NCI-H1092 treated with DMSO at 0.1 percent for 48 hours (cell line): ENCODE measurements at places on chromosomes 2 and 18.
A peak's percentile ranks its signal among the peaks of the same experiment; 100 is the strongest.

DNA sequence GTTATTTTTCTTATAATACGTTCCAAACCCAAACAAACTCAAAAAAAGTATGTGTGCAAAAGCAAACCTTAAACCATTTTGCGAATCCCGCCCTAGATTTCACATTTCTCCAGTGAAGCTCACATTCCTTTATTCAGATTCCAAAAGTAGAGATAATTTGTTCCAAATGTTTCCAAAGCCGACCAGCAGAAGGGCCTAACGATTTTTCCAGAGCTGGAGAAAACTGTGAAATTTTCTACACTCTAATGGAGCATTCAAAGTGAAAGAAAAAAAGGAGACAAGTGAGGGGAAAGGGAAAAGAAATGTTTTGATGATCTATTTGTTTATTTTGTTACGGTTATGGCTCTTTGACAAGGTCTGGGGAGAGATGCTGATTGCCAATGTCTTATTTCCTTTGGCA lies 286.5 kb upstream of the SLC14A2 start:
- DNase-seq = no peak

GRCh38 chr2:207768866-207769596 lies 675 bp downstream of the FZD5 start:
- peak; percentile 15 for DNase-seq

- no peak for DNase-seq
Observed at GRCh38 chr2:1846046-1847015, 102.0 kb upstream of the PXDN start.

GRCh38 chr2:156590085-156590739 lies 154.0 kb downstream of the GPD2 start:
- DNase-seq = no peak

DNA sequence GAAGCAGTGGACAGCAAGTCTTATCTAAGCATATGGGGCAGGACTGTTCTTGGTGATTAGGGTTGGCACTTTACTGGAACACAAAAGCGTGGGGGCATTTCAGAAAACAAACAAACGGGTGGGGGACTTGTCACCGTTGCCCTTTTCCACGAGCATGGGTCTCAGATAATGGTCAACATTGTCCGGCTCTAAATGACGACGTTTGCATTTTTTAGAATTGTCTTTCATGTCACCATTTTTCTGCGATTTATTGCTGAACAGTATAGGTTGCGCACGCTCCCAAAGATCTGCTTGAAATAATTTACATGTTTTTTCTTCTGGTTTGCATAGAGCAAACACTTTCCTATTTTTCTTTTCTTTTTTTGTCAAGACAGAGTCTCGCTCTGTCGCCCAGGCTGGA lies 46.6 kb upstream of the TBC1D8 start:
- DNase-seq = no peak
